ENCODE measurements at places on chromosomes 11 and 22.
A peak's percentile ranks its signal among the peaks of the same experiment; 100 is the strongest.

GRCh38 chr11:46903846-46904245 lies 14.5 kb downstream of the LRP4 start:
- peak overlapping the region; percentile 69 for H3K27ac ChIP-seq
- H3K36me3 ChIP-seq: peaks cover 16% of the 10 kb centered on the region
- H3K4me3 ChIP-seq: no peak overlapping the region
- no peaks in the 10 kb centered on the region for H3K27me3 ChIP-seq
- DNase-seq: peak; percentile 85
- peaks cover 30% of the 10 kb centered on the region for H3K4me1 ChIP-seq

GRCh38 chr22:29386708-29387107 lies 1.7 kb downstream of the AP1B1 start:
- H3K27ac ChIP-seq: no peak overlapping the region
- peaks cover 5% of the 10 kb centered on the region for H3K36me3 ChIP-seq
- no peak overlapping the region for H3K4me3 ChIP-seq
- DNase-seq: no peak

GRCh38 chr11:69305885-69306540 lies 12.1 kb downstream of the MYEOV start:
- no peak overlapping the region for H3K4me3 ChIP-seq
- DNase-seq: no peak
- H3K27me3 ChIP-seq: no peaks in the 10 kb centered on the region
- H3K27ac ChIP-seq: no peak overlapping the region
- peaks cover 66% of the 10 kb centered on the region for H3K4me1 ChIP-seq
- no peaks in the 10 kb centered on the region for H3K36me3 ChIP-seq

- H3K4me3 ChIP-seq: no peak overlapping the region
- peaks cover 54% of the 10 kb centered on the region for H3K36me3 ChIP-seq
- no peaks in the 10 kb centered on the region for H3K27me3 ChIP-seq
- no peaks in the 10 kb centered on the region for H3K4me1 ChIP-seq
These were observed 84.7 kb upstream of the SCUBE2 start for GRCh38 chr11:9176136-9176535.

GRCh38 chr22:37425800-37426705 lies 1.2 kb downstream of the ELFN2 start:
- peaks cover 89% of the 10 kb centered on the region for H3K27me3 ChIP-seq
- H3K27ac ChIP-seq: no peak overlapping the region
- H3K4me1 ChIP-seq: peaks cover 29% of the 10 kb centered on the region
- peak; percentile 54 for DNase-seq

GRCh38 chr11:12769834-12770345 lies 95.7 kb downstream of the TEAD1 start:
- H3K4me3 ChIP-seq: no peak overlapping the region
- no peaks in the 10 kb centered on the region for H3K27me3 ChIP-seq

- no peak for DNase-seq
- H3K4me3 ChIP-seq: no peak overlapping the region
- H3K27ac ChIP-seq: no peak overlapping the region
- no peaks in the 10 kb centered on the region for H3K4me1 ChIP-seq
- no peaks in the 10 kb centered on the region for H3K36me3 ChIP-seq
These were observed 15.9 kb upstream of the MMP7 start for GRCh38 chr11:102546427-102546826.

- H3K4me3 ChIP-seq: no peak overlapping the region
- no peaks in the 10 kb centered on the region for H3K27me3 ChIP-seq
- H3K36me3 ChIP-seq: peaks cover 13% of the 10 kb centered on the region
- no peaks in the 10 kb centered on the region for H3K4me1 ChIP-seq
These were observed 33.1 kb downstream of the CCDC15 start for GRCh38 chr11:124987096-124987495.

- no peak for DNase-seq
- peaks cover 3% of the 10 kb centered on the region for H3K4me1 ChIP-seq
- peaks cover 11% of the 10 kb centered on the region for H3K27me3 ChIP-seq
- no peak overlapping the region for H3K4me3 ChIP-seq
These were observed 19.6 kb downstream of the FGF3 start for GRCh38 chr11:69799582-69799981.

DNA sequence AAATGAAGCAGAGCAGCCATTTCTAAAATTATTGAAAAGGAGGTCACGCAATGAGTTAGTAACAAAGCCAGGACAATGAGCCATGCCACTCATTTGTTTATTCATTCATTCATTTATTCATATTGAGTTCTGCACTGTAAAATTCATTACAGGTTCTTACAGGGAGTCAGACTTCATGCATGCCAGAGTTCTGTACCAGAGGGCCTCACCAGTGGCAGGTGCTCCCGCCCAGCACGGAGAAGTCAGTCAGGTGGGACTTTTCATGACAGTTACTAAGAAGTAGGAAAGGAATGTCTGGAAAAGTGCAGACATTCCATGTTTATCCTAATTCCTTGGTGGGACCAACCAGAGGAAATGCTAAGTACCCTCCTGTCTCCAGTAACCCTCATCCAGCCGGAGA lies 217.5 kb upstream of the BLID start:
- H3K27ac ChIP-seq: no peak overlapping the region
- no peak overlapping the region for H3K4me3 ChIP-seq
- no peaks in the 10 kb centered on the region for H3K27me3 ChIP-seq
- H3K36me3 ChIP-seq: no peaks in the 10 kb centered on the region
- DNase-seq: no peak

DNA sequence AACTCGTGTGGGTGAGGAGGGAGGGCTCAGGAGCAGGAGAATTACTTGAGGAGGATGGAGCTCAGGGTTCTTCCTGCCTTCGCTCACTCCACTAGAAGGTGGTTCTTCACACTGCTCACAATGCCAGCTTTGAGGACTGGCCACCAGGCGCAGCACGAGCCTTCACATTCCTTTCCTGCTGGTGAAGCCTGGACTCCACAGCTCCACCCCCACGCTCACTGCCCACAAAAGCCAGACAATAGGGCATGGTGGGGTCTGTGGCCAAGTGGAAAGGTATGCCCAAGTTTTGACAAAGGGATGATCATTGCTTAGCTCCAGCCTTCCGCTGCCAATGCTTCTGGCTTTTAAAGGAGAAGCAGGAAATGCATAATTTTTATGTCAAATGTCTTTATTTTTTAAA lies 58.0 kb upstream of the FADD start:
- H3K27me3 ChIP-seq: peaks cover 46% of the 10 kb centered on the region
- peaks cover 23% of the 10 kb centered on the region for H3K4me1 ChIP-seq
- H3K4me3 ChIP-seq: no peak overlapping the region
- H3K27ac ChIP-seq: no peak overlapping the region

- no peaks in the 10 kb centered on the region for H3K36me3 ChIP-seq
- H3K4me1 ChIP-seq: no peaks in the 10 kb centered on the region
- H3K27ac ChIP-seq: no peak overlapping the region
- no peak overlapping the region for H3K4me3 ChIP-seq
These were observed 159.2 kb downstream of the MSANTD4 start for GRCh38 chr11:105862736-105863367.

GRCh38 chr11:56624661-56625110 lies 10.0 kb upstream of the OR5M1 start:
- no peaks in the 10 kb centered on the region for H3K27me3 ChIP-seq
- no peak overlapping the region for H3K27ac ChIP-seq
- no peaks in the 10 kb centered on the region for H3K36me3 ChIP-seq

- no peaks in the 10 kb centered on the region for H3K27me3 ChIP-seq
- no peaks in the 10 kb centered on the region for H3K36me3 ChIP-seq
- H3K4me3 ChIP-seq: no peak overlapping the region
- no peak for DNase-seq
- H3K27ac ChIP-seq: peak overlapping the region; percentile 22
- peaks cover 8% of the 10 kb centered on the region for H3K4me1 ChIP-seq
These were observed 379.5 kb downstream of the ETS1 start for GRCh38 chr11:128207861-128208321.

DNA sequence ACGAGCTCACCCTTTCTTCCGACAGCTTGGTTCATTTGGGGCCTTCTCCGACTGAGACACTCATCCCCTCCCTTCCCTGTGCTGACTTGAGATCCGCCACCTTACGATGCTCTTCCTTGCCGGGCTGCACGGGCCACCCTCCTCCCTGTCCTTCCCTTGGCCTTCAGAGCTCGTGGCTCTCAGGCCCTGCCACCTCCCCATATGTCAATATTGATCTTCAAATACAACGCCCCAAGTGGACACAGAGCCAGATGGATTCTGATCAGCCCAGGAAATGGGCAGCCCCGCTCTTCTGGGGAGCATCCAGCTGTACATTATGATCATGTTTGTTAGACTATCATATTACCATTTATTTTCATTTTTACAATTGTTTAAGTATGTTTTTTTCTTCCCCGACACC lies 812.8 kb downstream of the TBC1D22A start:
- no peak for DNase-seq
- H3K4me1 ChIP-seq: no peaks in the 10 kb centered on the region
- H3K36me3 ChIP-seq: no peaks in the 10 kb centered on the region
- H3K27ac ChIP-seq: no peak overlapping the region

DNA sequence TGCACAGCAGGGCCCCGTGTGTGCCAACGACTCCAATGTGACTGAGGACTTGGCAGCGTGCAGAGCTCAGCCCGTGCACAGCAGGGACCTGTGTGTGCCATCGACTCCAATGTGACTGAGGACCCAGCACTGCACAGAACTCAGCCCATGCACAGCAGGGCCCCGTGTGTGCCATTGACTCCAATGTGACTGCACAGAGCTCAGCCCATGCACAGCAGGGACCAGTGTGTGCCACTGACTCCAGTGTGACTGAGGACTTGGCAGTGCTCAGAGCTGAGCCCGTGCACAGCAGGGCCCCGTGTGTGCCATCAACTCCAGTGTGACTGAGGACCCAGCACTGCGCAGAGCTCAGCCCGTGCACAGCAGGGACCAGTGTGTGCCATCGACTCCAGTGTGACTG lies 347.8 kb upstream of the B3GAT1 start:
- DNase-seq: no peak
- H3K4me3 ChIP-seq: no peak overlapping the region
- H3K27me3 ChIP-seq: peaks cover 4% of the 10 kb centered on the region
- H3K27ac ChIP-seq: no peak overlapping the region
- H3K36me3 ChIP-seq: no peaks in the 10 kb centered on the region

- no peak overlapping the region for H3K27ac ChIP-seq
- no peak for DNase-seq
- no peaks in the 10 kb centered on the region for H3K36me3 ChIP-seq
- H3K27me3 ChIP-seq: no peaks in the 10 kb centered on the region
- H3K4me3 ChIP-seq: no peak overlapping the region
These were observed 6.5 kb downstream of the OR52E5 start for GRCh38 chr11:5899534-5899933.

- H3K27me3 ChIP-seq: no peaks in the 10 kb centered on the region
- H3K4me1 ChIP-seq: peaks cover 10% of the 10 kb centered on the region
- no peak for DNase-seq
These were observed 47.2 kb upstream of the MPEG1 start for GRCh38 chr11:59259867-59260475.

DNA sequence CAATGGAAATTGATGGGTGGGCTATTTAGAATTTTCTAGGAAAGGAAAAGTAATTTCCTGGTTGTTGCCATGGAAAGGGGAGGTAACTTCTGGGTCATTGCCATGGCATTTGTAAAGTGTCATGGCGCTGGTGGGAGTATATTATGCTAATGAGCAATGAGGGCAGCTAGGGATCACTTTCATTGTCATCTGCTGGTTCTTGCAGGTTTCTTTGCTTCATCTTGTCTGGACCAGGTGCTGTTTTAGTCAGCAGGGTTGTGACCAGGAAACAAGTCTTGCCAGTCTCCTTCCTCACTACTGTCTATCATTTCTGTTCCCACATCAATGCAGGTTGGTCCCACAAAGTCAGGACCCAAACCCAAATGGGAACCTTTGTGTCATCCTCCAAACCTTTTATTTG lies 237.6 kb upstream of the C11orf87 start:
- H3K4me3 ChIP-seq: no peak overlapping the region
- no peaks in the 10 kb centered on the region for H3K27me3 ChIP-seq
- no peaks in the 10 kb centered on the region for H3K36me3 ChIP-seq
- H3K27ac ChIP-seq: no peak overlapping the region
- no peaks in the 10 kb centered on the region for H3K4me1 ChIP-seq
- DNase-seq: no peak

- no peak for DNase-seq
- H3K27me3 ChIP-seq: peaks cover 5% of the 10 kb centered on the region
- H3K4me1 ChIP-seq: peaks cover 49% of the 10 kb centered on the region
- H3K36me3 ChIP-seq: peaks cover 2% of the 10 kb centered on the region
These were observed 2.3 kb downstream of the USP35 start for GRCh38 chr11:78190871-78191538.

GRCh38 chr11:90218606-90219005 lies 4.2 kb downstream of the CHORDC1 start:
- H3K27me3 ChIP-seq: no peaks in the 10 kb centered on the region
- H3K4me1 ChIP-seq: peaks cover 3% of the 10 kb centered on the region
- no peak overlapping the region for H3K27ac ChIP-seq
- peaks cover 2% of the 10 kb centered on the region for H3K36me3 ChIP-seq

- DNase-seq: no peak
- no peaks in the 10 kb centered on the region for H3K27me3 ChIP-seq
- H3K36me3 ChIP-seq: peaks cover 18% of the 10 kb centered on the region
- no peak overlapping the region for H3K4me3 ChIP-seq
- H3K27ac ChIP-seq: no peak overlapping the region
These were observed 13.0 kb downstream of the TRIM5 start for GRCh38 chr11:5671831-5672230.

DNA sequence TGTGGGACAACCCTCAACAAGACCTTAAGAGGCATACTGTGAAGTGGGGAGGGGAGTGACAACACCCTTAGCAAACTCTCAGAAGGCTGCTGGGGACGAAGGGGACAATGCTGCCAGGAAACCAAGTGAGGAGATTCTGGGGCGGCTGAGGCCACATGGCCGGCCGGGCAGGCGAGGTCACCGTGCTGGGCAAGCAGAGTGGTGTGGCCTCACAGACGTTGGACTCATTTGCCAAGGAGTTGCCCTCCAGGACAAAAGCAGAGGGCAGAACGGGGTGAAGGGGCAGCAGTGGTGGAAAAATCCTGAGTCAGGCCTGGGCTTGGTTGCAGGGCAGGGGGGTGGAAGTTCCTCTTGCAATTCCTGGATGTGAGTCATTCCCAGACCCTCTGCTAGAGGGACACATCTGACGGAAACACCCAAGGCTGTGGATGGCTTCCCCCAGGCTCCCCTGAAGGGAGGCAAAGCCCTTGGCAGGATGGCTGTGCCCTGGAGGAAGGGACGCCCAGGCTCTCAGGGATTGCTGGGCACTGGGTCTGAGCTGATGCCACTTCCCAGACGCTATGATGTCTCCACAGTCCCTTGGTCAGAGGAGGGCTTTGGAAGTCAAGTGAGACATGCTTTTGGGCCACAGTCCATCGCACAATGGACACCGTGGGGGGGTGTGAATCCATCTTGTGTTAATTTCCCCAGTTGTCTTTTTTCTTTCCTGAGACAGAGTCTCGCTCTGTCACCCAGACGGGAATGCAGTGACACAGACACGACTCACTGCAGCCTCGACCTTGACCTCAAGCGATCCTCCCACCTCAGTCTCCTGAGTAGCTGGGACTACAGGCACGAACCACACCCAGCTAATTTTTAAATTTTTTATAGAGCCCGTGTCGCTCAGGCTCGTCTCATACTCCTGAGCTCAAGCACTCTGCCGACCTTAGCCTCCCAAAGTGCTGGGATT lies 16.2 kb upstream of the SHANK3 start:
- H3K36me3 ChIP-seq: no peaks in the 10 kb centered on the region
- H3K4me3 ChIP-seq: no peak overlapping the region
- peak overlapping the region; percentile 65 for H3K27ac ChIP-seq
- no peaks in the 10 kb centered on the region for H3K4me1 ChIP-seq
- peaks cover 11% of the 10 kb centered on the region for H3K27me3 ChIP-seq

Data from muscle of leg (tissue), 16 donors.